Right atrium auricular region (tissue), 2 donors: ENCODE measurements at places on chromosomes 16 and 17. TPM values are rescaled to one million over a fixed set of nuclear protein-coding genes. Genes with fewer than 3 reads are reported as not detected.

The RAB37 gene
- total RNA-seq, result 0.89 TPM

The ELMO3 gene
- total RNA-seq, result 2.2 TPM

The SLC6A4 gene
- 2.0 TPM for total RNA-seq

The HSD17B2 gene
- total RNA-seq, result not detected

The HSDL1 gene
- total RNA-seq, result 14.6 TPM
